ENCODE measurements at places on chromosomes 1 and 21. TPM values are rescaled to one million over a fixed set of nuclear protein-coding genes. Genes with fewer than 3 reads are reported as not detected.

Gene MACO1
- total RNA-seq, result 13.7 TPM

Gene CDC14A
- total RNA-seq, result 4.2 TPM

Gene SFN
- 0.19 TPM for total RNA-seq

Gene EXTL1
- total RNA-seq, result 8.7 TPM

Gene HAO2
- not detected for total RNA-seq

Gene TINAGL1
- 4.0 TPM for total RNA-seq

- DNase-seq, result no peak
These were observed 1441.7 kb downstream of the PLA2G4A start for GRCh38 chr1:188270497-188270896.

DNA sequence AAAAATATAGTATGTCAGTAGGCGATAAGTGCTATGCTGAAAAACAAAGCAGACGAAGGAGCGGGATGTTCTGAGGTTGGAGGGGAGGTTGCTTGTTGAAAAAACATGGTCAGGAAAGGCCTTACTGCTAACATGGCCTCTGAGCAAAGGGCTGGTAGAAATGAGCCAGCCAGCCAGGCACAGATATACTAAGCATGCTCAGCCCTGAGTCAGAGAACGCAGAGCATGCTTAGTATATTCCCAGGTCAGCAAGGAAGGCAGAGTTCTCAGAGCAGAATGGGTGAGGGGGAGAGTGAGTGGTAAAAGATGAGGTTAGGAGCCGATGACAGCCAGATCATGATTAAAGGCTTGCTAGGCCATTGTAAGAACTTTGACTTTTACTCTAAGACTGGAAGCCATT is 36.7 kb downstream of the ZBTB40 start:
- no peak for DNase-seq

DNA sequence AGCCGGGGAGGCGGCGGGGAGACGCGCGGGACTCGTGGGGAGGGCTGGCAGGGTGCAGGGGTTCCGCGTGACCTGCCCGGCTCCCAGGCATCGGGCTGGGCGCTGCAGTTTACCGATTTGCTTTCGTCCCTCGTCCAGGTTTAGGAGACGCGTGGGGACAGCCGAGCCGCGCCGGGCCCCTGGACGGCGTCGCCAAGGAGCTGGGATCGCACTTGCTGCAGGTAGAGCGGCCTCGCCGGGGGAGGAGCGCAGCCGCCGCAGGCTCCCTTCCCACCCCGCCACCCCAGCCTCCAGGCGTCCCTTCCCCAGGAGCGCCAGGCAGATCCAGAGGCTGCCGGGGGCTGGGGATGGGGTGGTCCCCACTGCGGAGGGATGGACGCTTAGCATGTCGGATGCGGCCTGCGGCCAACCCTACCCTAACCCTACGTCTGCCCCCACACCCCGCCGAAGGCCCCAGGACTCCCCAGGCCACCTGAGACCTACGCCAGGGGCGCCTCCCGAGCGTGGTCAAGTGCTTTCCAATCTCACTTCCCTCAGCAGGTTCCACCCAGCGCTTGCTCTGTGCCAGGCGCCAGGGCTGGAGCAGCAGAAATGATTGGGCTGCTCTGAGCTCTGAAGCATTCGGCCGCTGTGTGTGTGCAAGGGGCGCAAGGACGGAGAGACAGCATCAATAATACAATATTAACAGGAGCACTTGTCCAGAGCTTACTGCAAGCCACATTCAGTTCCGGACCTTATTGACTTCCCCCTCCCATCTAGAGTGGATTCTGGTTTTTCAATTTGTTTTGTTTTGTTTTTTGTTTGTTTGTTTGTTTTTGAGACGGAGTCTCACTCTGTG is 10.3 kb downstream of the SIM2 start:
- DNase-seq, result no peak

DNA sequence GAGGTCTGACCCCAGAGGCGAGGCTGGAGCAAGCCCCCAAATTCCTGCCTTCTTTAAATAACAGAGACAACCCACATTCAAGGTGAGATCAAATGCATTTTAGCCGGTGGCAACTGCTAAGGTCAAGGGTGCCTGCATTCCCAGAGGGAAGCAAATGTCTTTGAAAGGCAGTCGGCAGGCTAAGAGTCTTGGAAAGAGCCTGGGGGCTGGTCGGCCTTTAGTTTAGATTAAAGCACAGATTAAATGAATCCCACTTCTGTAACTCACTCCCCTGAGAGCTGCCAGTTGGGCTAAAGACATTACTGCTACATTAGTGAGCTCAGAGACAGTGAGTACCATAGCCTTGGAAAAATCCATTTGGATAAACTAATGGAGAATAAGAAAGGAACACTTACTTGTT is 59.2 kb downstream of the HTR6 start:
- DNase-seq, result no peak

DNA sequence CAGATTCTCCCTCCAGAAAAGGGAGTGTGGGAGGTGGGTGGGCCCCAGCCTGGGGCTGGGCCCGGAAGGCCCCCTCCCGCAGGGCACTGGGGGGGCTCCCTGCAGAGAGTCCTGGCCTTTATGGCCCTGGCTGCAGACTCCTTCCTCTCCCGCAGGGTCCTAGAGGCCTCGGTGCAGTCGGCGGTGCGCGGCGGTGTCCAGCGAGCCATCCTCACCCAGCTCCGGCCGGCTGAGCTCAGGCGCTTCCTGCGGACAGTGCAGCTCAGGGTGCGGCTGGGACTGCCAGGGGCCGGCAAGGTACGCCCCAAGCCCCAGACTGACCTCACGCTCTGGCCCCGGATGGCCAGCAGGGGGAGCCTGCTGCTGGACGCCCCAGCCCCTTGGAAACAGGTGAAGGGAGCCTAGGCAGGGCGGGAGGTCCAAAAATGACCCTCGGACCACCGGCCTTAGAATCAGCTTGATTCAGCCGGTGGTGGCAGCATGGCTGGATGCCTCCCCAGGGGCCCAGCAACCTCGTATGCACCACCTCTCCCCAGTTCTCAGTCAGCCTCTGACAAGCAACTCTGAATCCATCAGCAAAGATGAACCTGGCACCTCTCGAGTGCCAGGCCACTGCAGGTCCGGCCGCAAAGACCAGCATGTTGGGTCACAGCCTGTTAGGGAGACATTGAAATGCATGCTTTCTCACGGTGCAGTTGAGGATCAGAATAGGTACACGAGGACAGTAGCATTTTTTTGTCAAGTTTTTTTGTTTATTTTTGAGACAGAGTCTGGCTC is 20.6 kb downstream of the MTHFR start:
- DNase-seq, result peak; percentile 33

GRCh38 chr1:235052067-235053008 is 76.3 kb downstream of the TOMM20 start:
- DNase-seq, result no peak

DNA sequence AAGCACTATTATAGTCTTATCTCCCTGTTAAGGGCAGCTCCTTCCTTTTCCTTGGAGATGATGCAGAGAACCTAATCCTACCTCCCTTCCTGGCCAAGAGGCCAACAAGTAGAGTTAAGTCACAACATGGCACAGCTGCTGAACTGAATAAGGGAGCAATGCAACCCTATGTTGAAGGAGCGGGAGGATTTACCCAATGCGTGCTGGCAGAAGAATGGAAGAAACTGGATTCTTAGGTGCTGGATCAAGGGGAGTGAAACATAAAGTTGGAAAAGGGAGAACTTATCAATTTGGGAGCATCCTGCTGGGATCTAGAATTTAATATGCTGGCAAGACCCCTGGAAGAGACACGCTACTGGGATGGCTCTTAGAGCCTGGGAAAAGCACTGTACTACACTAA is 12.0 kb upstream of the HUNK start:
- no peak for DNase-seq

DNA sequence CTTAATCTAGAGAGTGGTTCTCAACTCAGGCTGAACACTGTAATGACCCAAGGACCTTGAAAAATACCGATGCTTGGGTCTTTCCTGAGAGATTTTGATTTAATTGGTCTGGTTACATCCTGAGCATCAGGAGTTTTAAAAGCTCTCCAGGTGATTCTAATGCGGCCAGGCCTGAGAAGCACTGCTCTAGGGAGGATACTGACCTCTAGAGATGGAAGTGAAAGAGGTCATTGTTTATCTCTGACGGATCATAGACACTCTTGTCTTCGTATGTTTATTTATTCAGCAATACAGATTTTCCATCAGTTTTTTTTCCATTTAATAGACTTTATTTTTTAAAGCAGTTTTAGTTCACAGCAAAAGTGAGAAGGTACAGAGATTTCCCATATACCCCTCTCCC is 54.5 kb upstream of the IGSF5 start:
- DNase-seq, result no peak

GRCh38 chr1:172815740-172816139 is 156.8 kb downstream of the FASLG start:
- DNase-seq, result no peak

- DNase-seq, result no peak
These were observed 225.3 kb downstream of the TGFB2 start for GRCh38 chr1:218570456-218570855.

DNA sequence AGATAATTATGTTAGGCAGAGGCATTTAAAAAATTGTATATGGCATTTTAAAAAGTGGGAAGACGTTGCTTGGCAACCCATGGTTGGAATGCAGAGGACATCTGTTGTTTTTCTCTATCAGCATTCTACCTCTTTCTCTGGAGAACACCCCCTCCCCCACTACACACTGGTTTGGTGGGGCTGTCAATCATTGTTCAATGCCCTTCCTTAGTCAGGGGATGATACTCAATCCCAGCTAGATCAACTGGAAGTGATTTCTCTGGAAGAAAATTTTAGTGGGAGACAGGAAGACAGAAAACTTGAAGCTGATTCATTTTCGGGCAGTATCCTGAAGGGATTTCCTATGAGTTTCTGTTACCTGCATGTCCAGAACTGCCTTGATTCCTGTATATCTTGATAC is 35.7 kb upstream of the CAP1 start:
- no peak for DNase-seq

GRCh38 chr1:39282537-39283216 is 78.2 kb downstream of the MACF1 start:
- no peak for DNase-seq

- DNase-seq, result no peak
These were observed 53.7 kb upstream of the WNT4 start for GRCh38 chr1:22196641-22197040.

DNA sequence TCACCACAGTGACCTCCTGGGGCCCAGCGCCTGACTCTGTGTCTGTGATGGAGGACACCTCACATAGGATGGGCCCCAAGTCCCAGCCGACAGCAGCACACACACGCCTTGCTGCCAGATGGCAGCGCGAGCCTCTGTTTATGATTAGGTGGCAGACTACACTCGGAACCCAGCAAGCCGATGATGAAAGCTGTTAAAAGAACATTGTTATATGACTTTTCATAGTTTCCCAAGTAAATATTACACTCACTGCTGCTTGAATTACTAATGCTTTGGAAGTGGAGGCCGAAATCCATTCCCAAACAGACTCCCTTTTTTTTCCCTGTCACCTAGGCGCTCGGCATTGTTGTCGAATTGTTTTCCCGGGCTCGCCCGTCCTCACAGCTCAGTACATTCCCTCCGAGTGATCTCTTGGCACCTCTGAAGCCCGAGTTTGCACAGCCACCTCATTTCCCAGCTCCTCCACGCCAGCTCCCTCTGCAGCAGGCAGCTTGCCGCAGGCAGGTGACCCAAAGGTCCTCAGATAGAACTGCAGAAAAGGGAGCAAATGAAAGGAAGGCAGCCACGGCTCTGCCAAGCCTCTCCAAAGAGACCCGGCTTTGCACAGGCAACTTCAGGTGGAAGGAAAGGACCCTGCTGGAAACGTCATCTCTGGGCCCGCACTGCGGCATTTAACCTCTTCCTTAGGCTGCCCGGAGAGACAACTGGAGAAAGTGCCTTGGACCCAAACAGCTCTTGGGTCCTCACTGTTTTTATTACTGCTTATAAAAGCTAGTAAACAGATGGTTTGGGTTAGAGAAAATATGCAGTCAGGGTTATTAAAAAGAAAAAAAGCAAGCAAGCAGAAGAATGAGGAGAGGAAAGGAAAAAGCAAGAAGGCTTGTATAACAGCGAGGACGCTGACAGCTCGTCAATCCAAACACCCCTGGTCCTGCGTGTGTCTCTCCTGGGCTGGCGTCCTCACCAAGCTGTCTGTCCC is 72.2 kb upstream of the SLC25A33 start:
- DNase-seq, result no peak

DNA sequence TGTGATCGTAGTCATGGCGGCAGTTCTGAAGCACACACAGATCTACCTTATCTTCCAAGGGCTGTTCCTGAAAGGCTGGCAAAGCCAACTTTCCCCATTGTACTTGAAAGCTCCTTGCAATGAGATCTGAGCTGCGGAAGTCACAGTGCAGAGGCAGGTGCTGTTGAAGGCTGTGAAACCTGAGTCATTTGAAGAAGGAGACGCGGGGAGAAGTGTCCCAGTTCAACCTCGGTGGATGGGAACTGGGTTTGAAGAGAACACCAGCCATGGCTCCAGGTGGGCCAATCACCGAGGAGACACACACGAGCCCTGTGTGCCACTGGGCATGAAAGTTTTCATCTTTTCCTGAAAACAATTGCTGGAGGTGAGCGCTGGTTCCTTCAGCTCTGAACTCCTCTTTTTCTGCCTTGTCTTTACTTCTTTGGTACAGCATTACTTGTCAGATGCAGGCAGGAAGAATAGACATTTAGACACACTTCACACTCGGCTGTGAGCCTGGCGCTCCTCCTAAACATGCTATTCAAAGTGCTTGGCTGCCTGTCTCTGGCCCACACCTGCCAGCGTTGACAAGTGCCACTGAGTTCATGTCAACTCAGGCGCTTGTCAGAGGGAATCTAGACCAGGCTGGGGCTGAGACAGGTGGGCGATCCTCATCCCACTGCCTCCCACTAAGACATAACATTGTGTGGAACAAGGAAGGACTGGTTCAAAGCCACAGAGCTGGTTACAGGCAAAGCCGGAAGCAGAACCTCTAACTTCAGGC is 25.7 kb upstream of the PDE9A start:
- no peak for DNase-seq

DNA sequence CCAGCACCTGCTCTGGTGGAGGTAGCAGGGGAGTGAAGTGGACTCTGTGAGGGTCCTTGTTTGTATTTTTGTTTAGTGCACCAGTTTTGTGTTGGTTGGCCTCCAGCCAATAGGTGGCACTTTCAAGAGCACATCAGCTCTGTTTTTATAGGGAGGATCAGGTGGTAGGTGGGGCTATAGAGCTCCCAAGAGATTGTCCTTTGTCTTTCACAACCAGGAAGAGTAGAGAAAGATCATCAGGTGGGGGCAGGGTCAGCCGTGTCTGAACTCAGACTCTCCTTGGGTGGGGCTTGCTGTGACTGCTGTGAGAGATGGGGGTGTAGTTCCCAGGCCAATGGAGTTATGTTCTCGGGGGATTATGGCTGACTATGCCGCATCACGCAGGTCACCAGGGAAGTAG is 159.8 kb downstream of the ZNF326 start:
- DNase-seq, result no peak

GRCh38 chr1:236759252-236759859 is 35.7 kb upstream of the MTR start:
- DNase-seq, result peak; percentile 32

- no peak for DNase-seq
These were observed 257.0 kb upstream of the TMEM51 start for GRCh38 chr1:14896381-14897079.

- no peak for DNase-seq
These were observed 239.9 kb upstream of the TMEM51 start for GRCh38 chr1:14913482-14914177.

- DNase-seq, result peak; percentile 63
These were observed 522 bp downstream of the TMEM59 start for GRCh38 chr1:54052431-54052933.

Data from HFFc6 (cell line).